Activated T-cell treated with anti-CD3 and anti-CD28 coated beads, Interleukin-2, amount 50 U/mL, for 4 hours (primary cell): ENCODE measurements at places on chromosomes 7 and 10. TPM values are rescaled to one million over a fixed set of nuclear protein-coding genes. Genes with fewer than 3 reads are reported as not detected.

Gene GPR141
- not detected for total RNA-seq

Gene WDR86
- 0.46 TPM for total RNA-seq

Gene KLF14
- total RNA-seq: not detected

Gene CREB5
- total RNA-seq: 0.37 TPM

- no peak for DNase-seq
Observed at GRCh38 chr7:5502721-5503243, 79.1 kb upstream of the TNRC18 start.

- no peak for DNase-seq
Observed at GRCh38 chr7:24786941-24787340, 29.7 kb upstream of the GSDME start.

GRCh38 chr7:38855386-38855785, 53.6 kb downstream of the VPS41 start:
- no peak for DNase-seq
